ENCODE measurements at places on chromosomes 7 and 10.

- DNase-seq, result no peak
Measured at GRCh38 chr7:140455743-140456142, 23.6 kb downstream of the MKRN1 start.

DNA sequence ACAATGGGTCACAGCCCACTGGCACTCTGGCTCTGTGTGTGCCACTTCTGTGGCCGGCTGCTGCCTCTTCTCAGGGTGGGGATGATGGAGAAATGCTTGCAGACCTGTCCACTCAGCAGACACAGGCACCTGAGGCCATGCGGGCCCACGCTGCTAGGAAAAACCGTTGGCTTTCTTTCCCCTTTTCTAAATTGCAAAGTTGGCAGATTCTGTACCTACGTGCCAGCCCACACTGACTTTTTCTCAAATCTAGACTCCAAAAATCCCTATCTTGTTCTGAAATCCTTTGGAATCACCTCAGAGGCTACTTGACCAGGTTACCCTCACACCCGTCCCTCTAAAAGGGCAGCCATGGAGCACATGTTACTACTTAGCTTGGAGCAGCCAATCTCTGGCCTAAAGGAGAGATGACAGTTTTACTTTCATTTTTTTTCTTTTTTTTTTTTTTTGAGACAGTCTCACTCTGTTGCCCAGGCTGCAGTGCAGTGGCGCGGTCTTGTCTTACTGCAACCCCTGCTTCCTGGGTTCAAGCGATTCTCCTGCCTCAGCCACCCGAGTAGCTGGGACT, 99.4 kb downstream of the RNF216 start:
- DNase-seq, result no peak

- DNase-seq, result no peak
Measured at GRCh38 chr7:16606704-16607103, 38.9 kb downstream of the ANKMY2 start.

GRCh38 chr10:121112136-121112535, 261.0 kb downstream of the WDR11 start:
- no peak for DNase-seq

DNA sequence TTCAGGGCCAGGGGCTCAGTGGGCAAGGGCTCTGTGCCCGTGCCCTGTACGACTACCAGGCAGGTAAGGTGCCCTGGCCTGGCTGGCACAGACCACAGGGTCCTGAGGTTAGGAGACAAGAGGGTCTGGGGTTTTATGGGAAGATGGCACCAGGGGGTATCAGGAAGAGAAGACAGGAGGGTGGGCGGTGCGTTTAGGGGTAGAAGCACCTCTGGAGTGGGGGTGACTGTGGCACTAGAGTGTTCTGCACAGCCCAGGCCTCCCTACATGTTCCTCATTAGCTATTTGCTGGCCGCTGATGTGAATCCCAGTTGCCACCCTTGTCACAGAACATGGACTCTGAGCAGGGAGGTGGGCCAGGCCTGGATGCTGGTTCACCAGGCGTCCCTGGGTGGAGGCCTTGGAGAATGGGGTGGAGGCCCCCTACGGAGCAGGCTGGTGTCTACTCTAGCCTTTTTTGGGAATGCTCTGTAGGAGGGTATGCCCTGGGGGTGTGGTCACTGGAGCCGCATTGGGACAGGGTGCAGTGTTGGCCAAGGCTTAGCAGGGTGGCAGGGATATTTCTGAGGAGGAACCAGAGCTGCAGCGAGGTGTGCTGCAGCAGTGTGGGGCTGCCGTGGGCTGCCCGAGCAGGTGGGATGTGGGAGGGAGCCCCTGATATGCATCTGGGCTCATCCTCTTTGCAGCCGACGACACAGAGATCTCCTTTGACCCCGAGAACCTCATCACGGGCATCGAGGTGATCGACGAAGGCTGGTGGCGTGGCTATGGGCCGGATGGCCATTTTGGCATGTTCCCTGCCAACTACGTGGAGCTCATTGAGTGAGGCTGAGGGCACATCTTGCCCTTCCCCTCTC, 5.0 kb downstream of the PGAM2 start:
- DNase-seq, result no peak

GRCh38 chr7:28155964-28156363, 24.6 kb downstream of the JAZF1 start:
- no peak for DNase-seq

- no peak for DNase-seq
Measured at GRCh38 chr7:112484671-112485167, 3.9 kb downstream of the LSMEM1 start.

Data from stimulated activated CD4-positive, alpha-beta T cell treated with anti-CD3 and anti-CD28 coated beads, Interleukin-4, amount 100 ng/mL, for 4 hours (primary cell).